LoVo (cell line): ENCODE measurements at places on chromosomes 3 and 15.

DNA sequence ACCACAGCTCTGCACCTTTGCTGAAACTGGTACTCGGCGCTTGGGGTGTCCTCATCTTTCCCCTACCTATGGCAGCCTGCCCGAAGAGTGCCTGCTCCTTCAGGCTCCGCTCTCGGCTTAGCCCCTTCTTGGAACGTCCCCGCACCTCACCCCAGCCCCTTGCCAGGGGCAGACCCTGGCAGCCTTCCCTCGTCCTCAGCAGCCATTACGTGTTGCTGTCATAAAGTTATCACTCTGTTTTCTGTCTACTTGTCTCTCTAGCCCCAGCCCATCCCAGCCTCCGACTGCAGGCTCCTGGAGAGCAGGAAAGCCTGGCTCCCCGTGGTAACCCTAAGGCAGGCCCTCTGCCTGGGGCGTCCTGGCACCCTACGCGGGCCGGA, 5.1 kb upstream of the BAHD1 start:
- no peak for DNase-seq

GRCh38 chr3:34346656-34347055, 548.2 kb downstream of the PDCD6IP start:
- DNase-seq = no peak

DNA sequence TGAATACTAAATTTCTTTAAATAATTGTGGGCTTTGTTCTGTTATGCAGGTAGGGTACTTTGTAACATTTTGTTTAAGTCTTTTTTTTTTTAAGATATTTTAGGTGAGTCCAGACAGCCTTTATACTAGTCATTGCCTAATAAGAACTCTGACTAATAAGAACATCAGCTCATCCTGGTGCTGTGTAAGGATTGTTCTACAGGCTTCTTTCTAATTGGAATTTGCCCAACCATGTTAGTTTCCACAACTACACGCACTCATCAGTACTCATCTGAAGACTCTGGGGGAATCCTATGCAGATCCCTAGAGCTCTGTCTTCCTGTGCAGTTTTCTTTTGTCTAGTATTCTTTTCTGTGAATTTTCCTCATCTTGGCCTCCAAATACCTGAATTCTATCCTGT, 741.8 kb downstream of the IGSF11 start:
- no peak for DNase-seq

DNA sequence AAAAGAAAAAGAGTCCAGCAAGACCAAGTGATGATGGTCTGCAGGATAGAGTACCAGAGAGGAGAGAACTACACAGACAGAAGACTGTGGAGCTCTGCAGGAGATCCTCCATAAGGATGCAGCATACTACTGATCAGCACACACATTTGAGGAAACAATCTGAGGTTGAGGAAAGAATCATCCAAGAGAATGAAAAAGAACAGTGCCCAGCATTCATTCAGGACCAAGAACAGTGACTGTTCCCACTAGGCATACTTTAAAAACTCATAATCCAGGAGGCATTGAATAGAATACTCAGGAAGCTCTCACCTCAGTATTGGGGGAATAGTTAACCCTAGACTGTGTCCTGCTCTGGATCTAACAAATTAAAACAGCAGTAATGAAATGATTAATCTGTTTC, 54.9 kb downstream of the THSD4 start:
- DNase-seq = no peak

DNA sequence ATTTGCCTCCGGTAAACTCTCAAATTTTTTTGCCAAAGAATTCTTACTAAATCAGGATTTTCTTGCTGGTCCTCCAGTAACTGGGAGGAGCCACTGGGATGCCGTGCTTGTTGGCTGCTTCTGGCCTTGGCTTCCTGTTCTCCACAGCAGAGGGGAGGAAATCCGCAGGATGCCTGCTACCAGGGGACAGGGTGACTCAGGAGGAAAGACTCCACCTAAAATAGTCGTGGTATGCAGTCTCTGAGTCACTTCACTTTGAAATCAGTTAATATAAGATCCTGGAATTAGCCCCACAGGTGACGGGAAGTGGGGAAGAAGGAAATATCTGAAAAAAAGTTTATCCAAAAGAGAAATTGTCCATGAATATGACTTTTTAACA, 6.5 kb upstream of the TM4SF18 start:
- peak; percentile 93 for DNase-seq

DNA sequence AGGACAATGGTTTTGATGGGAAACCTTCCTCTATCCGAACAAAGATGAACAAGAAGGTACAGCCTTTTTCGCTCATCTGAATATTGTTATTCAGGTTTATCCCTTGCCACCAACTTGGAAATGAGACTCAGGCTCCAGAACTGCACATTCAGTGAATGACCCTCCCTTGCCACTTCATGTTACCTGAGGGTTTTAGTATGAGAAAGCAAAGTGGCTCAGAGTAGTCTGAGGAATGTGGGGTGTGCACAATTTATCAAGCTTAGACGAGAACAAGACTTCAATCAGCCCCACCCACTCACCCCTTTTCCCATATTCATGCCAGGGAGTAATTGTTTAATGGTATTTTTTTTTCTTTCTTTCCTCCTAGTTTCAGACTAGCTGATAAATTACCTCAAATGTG, 265.3 kb upstream of the POU1F1 start:
- DNase-seq = no peak

DNA sequence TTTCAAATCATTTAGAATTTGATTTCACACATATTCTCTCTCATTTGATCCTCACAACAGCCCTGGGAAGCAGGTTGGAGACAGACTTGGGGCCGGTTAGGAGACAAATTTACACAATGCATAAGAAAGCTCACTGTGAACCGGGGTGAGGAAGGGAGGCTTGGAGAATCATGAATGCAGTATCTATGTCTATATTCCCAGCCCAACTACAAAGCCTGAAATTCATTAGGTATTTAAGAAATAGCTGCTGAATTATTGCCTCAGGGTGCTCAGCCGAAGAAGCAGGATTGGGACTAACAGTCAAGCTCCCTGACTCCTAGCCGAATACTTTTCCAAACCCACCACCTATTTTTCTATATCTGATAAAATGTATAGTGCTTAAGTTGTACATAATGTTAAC, 8.4 kb upstream of the GOLGA6C start:
- DNase-seq = no peak

GRCh38 chr15:57647071-57647790, 55.5 kb downstream of the MYZAP start:
- DNase-seq = no peak

- DNase-seq = no peak
Measured at GRCh38 chr3:24005669-24006068, 60.6 kb downstream of the NR1D2 start.

- no peak for DNase-seq
Measured at GRCh38 chr15:28133281-28133680, 34.2 kb upstream of the OCA2 start.

GRCh38 chr3:182242489-182242942, 530.8 kb downstream of the SOX2 start:
- DNase-seq = no peak

GRCh38 chr3:35137612-35138011, 501.7 kb upstream of the ARPP21 start:
- no peak for DNase-seq

- no peak for DNase-seq
Measured at GRCh38 chr3:40397912-40398311, 10.9 kb downstream of the ENTPD3 start.

DNA sequence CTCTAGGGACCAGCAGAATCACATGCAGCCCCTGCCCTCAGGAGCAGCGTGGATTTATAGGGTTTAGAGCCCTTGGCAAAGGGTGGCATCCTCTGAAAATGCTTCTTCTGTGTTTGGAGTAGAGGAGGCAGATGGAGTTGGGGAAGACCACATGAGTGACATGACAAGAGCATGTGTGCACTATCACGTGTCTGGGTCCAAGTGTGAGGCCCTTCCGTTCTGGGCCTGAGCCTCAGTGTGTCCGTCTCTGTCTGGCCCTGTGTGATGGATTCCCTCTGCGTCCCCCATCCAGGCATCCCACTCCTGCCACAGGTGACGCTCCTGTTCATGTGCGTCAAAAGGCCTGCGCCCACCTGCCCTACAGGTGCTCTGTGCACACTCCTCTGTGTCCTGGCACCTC, 30.1 kb downstream of the FGD5 start:
- no peak for DNase-seq

DNA sequence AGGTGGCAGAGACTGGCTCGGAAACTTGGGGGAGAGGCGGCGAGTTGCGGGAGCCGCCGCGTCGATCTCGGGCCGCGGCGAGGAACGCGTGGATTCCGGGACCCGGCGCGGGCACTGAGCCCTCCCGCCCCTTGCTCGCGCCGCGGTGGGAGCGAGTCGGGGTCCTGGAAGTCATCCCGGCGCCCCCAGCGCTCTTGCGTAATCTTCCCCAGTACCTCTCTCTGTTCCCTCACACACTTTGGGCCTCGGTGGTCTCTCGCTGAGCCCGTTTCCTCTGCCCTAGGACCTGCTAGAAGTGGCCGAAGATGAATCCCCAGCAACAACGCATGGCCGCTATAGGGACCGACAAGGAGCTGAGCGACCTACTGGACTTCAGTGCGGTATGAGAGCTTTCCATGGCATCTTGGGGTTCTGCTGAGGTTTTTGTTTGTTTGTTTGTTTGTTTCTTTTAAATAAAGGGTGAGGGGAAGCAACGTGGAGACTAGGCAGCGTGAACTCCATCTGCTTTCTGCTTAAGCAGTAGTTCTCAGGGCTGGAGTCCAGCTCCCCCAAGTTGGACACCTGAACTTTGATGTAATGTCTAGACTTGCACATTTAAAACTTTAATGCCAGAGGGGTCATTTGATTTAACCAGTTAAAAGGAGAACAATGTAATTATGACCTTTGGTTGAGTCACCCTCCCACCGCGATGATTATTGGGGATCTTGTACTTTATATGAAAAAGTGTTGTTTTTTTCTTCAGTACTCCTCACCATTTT, 1.3 kb downstream of the TCF12 start:
- DNase-seq = peak; percentile 30

DNA sequence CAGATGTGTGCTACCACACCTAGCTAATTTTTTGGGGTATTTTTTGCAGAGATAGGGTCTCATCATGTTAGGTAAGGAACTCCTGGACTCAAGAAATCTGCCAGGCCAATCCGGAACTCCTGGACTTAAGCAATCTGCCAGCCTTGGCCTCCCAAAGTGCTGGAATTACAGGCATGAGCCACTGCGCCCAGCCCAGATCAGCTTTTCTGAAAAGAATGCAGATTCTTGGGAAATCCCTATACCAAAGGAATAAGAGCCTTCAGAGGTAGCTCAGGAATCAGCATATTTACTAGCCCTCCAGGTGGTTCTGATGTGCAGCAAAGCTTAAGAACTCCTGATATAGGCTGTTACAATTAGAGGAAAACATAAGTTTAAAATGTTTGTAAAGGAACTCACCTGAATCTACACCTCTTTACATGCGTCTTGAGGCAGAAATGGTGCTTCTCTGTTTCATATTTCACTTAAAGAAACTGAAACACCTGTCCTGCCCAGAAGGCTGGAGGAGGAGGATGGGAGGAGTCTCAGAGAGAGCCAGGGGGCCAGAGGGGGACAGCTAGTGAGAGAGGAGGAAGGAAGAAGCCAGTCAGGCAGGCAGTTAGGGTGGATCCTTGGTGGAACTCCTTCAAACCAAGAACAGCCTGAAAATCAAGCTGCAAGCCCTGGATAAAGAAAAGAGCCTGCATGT, at the start of gene XCR1:
Gene XCR1 (minus strand): TSS at position 463 of the 685 bp plus-strand sequence. CDS start 5,536 bp downstream, outside the sequence.
- DNase-seq = no peak

- no peak for DNase-seq
Measured at GRCh38 chr3:111745786-111746185, 113.3 kb upstream of the PHLDB2 start.

DNA sequence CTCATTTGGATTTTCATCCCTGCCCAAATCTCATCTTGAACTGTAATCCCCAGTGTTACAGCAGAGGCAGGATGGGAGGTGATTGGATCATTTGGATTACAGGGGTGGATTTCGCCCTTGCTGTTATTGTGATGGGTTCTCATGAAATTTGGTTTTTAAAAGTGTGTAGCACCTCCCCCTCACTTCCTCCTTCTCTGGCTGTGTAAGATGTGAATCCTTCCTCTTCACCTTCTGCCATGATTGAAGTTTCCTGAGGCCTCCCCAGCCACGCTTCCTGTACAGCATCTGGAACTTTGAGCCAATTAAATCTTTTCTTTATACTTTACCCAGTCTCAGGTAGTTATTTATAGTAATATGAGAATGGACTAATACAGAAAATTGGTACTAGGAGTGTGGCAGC, 316.8 kb downstream of the PLCL2 start:
- DNase-seq = no peak

DNA sequence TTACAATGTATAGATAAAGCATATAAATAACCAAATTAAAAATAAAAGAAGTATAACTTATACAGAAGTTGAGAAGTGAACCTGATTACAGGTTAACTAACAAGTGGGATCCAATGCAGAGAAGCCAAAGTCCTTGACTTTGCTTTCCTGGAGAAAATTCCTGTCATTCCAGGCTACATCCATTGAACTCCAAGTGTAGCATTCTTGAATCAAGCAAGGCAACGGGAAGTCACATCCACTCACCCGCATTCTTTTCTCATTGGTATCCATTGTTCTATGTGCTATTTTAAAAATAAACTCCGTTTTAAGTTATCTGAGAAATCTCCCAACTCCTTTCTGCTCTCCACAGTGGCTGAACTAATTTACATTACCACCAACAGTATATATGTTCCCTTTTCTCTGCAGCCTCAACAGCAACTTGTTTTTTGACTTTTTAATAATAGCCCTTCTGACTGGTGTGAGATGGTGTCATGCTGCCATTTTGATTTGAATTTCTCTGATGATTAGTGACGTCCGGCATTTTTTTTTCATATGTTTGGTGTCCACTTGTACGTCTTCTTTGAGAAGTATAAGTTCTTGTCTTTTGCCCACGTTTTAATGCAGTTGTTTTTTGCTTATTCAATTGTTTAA, 534.3 kb downstream of the ROBO1 start:
- no peak for DNase-seq
